Prostate gland (tissue), 2 donors: ENCODE measurements at places on chromosomes 13 and 19.

- no peak for DNase-seq
Observed at GRCh38 chr13:86569119-86569518, 769.9 kb upstream of the SLITRK6 start.

DNA sequence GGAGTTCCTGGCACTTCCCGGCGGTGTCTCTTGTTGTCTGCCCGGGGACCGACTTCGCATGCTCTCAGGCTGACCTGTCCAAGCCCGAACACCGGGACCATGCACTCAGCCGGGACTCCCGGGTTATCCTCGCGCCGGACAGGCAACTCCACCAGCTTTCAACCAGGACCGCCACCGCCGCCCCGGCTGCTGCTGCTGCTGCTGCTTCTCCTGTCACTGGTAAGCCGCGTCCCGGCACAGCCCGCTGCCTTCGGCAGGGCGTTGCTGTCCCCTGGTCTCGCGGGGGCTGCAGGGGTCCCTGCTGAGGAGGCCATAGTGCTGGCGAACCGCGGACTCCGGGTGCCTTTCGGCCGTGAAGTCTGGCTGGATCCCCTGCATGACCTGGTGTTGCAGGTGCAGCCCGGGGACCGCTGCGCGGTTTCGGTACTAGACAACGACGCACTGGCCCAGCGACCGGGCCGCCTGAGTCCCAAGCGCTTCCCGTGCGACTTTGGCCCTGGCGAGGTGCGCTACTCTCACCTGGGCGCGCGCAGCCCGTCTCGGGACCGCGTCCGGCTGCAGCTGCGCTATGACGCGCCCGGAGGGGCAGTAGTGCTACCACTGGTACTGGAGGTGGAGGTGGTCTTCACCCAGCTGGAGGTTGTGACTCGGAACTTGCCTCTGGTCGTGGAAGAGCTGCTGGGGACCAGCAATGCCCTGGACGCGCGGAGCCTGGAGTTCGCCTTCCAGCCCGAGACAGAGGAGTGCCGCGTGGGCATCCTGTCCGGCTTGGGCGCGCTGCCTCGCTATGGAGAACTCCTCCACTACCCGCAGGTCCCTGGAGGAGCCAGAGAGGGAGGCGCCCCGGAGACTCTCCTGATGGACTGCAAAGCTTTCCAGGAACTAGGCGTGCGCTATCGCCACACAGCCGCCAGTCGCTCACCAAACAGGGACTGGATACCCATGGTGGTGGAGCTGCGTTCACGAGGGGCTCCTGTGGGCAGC, 661 bp downstream of the FREM2 start:
- peak; percentile 12 for DNase-seq

DNA sequence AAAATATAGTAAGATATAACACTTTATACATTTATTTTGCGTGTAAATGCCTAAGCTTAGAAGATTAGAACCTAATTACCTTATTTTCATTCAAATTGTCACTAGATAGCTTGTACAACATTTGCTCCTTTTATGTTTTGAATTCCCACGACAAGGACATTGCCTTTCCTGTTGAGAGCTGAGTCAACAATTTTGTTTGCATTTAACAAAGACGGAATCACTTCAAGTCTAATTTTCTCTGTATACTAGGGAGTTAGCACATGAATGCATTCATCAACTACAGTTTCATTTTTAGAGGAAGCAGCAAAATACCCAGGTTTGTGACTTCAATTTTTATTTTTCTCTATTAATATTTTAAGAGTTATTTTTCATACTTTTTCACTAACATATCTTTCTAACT, 48.7 kb upstream of the PCCA start:
- DNase-seq = no peak

- no peak for DNase-seq
Observed at GRCh38 chr13:23069566-23069965, 111.2 kb upstream of the SGCG start.

- DNase-seq = no peak
Observed at GRCh38 chr13:99686157-99686572, 184.9 kb downstream of the TM9SF2 start.

DNA sequence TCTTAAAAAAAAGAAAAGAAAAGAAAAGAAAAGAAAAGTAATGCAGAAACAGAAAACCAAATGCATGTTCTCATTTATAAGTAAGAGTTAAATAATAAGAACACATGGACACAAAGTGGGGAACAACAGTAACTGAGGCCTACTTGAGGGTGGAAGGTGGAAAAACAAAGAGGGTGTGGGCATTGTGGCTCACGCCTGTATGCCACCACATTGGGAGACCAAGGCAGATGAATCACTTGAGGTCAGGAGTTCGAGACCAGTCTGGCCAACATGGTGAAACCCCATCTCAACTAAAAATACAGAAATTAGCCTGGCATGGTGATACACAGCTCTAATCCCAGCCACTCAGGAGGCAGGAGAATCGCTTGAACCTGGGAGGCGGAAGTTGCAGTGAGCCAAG, 8.1 kb downstream of the ZNF708 start:
- DNase-seq = no peak

- no peak for DNase-seq
Observed at GRCh38 chr13:111402441-111402840, 82.0 kb downstream of the TEX29 start.

DNA sequence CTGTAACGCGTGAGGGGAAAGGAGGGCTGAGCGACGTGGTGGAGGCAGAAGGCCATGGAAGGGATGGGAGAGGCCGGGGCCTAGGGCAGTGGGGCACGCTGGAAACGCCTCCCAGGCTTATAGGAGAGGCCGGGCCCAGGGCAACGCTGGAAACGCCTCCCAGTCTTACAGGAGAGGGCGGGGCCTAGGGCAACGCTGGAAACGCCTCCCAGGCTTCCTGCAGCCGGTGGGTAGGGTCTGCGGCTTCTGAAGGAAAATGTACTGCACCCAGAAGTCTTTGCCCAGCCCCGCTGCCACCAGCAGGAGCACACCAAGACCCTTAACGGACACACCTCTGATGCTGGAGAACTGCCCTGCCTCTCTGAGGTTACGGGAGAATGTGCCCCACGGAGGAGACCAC, 9.1 kb downstream of the CACTIN start:
- no peak for DNase-seq

DNA sequence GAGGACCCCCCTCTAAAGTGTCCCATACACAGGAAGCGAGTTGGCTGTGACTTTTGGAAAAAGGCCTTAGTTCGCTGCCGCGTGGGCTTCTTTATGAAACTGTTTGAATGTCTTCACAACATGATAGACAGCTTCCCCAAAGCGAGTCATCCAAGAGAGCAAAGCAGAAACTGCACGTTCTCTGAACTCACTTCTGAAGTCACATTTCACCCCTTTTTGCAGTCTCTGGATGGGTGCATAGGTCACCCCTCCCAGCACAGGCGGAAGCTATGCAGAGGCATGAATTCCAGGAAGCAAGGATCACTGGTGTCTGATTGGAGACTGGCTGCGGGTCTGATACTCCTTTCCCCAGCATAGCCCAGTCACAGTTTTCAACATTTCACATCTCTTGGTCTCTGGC, 10.6 kb downstream of the GPI start:
- no peak for DNase-seq

DNA sequence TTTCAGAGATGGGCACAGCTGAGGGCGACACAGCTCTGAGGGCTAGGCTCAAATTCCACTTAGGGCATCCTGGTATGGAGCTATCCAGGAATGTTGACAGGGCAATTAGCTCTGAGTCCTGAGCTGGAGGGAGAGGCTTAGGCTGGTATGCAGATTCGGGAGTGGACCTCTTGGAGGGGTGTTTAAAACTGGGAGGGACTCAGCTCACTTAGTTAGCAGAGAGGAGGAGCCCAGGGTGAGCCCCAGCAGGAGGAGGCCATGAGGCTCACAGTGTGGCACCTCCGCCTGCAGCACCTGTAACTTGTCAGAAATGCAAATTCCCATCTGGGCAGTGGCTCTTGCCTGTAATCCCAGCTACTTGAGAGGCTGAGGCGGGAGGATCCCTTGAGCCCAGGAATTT, 10.2 kb upstream of the NOP53 start:
- DNase-seq = no peak

DNA sequence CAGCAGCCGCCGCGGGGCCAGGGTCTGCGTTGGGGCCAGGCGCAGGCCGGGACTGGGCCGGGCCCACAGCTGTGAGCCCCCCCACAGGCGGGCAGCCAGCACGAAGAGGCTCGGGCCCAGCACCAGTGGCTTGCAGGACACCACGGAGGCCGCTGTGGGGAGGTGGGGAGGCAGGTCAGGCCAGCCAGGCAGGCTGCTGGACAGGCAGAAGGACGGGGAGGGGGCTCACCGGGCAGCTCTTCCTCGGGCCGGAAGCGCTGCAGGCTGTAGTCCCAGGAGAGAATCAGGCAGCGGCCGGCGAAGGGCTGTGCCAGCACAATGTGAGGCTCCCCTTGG, 8.3 kb downstream of the LGI4 start:
- DNase-seq = no peak

- DNase-seq = no peak
Observed at GRCh38 chr13:25069236-25069635, 26.7 kb upstream of the PABPC3 start.

- DNase-seq = no peak
Observed at GRCh38 chr19:6354098-6354674, 7.1 kb upstream of the CLPP start.

DNA sequence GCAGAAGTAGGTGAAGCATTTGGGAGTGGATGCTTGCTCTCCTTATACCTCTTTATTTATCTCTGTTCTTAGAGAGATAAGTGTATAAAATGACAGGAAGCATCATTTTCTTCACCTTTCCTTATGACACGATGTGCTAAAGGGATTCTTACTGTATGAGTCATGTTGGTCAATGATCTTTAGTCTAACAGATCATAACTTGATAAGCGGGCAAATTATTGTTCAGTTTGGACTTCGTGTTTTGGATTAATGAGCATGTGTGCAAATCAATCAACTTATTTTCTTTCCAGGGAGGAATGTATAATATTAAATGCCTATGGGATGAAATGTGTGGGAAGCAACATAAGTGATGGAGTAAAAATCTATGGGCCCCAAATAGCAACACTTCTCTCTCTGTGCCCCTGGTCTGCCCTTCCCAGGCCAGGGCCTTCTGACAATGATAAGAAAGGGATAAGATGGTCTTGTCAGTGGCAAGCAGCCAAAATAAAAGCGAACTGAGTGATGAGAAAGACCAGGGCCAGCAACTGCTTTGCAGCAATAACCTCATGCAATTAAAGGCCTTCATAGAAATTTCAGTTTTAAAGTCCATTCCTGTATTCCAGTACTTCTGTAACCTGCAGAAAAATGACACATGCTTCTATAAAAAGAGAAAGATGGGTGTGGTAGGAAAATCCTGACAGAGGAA, 61.4 kb downstream of the SLC10A2 start:
- no peak for DNase-seq

DNA sequence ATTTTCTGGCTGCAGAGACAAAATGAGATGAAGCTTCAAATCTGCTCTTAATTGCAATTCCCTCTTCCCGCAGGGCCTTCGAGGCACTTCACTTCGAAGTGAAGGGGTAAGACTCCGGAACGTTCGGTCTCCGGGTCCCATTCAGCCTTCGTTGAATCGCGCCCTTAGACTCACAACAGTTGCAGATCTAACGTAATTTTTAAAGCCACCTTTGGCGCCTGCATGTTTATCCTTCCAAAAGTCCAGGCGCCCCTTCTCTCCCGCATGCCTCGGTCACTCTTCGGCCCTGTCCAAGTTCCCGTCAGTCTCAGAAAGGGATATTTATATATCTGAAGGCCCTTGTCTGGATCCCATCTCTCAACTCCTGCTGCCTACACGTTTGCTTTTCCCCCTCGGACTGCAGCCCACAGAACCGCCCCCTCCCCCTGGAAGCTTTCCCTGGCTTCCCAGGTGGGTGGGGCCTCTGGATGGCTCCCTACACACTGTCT, 915 bp upstream of the KCTD12 start:
- DNase-seq = no peak

DNA sequence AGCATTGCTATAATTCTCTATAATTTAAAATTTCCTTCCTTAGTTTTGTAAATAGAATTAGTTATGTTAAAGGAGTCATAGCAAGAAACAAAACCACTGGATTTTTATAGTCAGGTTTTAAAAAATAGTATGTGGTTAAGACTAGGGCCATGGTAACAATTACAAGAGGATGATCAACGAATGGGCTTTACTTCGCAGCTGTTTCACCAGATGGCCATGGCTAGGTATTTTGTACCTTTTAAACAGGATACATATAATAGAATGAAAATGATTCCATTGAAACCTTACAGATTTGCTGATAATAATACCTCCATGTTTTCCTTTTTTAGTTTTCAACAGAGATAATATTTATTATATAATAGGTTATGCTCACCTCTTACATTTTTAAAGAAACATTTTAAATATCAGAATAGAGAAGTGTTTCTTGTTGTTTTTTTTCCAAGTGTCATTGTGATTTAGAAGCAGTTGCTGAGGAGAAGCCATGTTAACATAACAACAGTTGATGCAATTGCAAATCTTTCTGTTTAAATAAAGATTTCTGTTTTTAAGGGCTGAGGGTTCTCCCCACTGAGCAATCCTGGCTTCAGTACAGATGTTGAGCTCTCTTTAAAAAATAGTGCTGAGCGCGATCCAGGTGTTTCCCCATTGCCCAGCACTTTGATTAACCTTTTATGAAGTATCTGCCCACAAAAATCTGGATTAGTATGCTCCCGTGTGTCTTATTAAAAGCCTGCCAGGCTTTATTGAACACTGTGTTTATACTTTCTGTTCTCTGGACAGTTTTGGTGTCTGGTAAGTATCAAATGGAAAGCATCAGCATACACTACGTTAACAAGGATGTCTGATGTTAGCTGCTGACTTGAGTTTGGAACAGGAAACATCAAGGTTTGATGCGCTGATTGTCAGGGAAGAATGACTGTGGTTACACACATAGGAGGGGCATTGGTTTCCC, 205.3 kb downstream of the HS6ST3 start:
- no peak for DNase-seq

GRCh38 chr13:76917095-76917494, 30.9 kb upstream of the KCTD12 start:
- DNase-seq = no peak

GRCh38 chr13:29497137-29497654, 98.3 kb downstream of the SLC7A1 start:
- no peak for DNase-seq

- no peak for DNase-seq
Observed at GRCh38 chr19:13207237-13207845, 57.1 kb downstream of the IER2 start.

DNA sequence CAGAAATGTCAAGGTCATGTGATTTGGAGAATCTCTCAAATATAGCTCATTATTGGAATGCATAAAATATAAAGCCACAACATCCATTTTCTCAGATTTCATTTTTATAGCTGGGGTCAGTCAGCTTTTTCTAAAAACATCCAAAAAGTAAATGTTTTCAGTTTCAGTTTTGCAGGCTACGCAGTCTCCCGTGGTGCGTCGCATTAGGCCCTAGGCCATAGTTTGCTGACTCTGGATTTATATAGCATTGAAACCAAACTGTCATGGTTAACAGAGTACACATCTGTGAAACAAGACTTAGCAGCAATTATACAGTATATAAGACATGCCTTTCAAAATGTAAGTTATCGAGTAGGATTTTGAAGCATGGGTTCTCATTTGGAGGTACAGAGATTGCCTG, 140.0 kb downstream of the IRS2 start:
- DNase-seq = no peak

DNA sequence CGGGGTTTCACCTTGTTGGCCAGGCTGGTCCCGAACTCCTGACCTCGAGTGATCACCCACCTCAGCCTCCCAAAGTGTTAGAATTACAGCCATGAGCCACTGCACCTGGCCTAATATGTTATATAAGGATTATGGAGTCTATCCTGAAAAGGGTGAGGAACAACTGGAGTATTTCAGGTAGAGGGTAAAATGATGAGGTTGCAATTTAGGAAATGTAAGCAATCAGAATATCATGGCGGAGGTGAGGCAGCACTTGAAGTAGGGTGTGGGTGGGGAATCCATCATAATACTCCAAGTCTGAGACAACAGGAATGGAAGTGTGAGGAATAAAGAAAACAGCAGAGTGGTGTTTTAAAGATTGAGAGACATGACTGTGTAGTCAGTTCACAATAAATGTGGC, 582.2 kb downstream of the FGF9 start:
- DNase-seq = no peak
